Liver (tissue), 10 donors: ENCODE measurements at places on chromosomes 6 and 20.

- no peak for DNase-seq
Measured at GRCh38 chr6:119627908-119628669, 278.5 kb upstream of the MAN1A1 start.

- no peak for DNase-seq
Measured at GRCh38 chr6:126204598-126204997, 135.3 kb upstream of the CENPW start.

DNA sequence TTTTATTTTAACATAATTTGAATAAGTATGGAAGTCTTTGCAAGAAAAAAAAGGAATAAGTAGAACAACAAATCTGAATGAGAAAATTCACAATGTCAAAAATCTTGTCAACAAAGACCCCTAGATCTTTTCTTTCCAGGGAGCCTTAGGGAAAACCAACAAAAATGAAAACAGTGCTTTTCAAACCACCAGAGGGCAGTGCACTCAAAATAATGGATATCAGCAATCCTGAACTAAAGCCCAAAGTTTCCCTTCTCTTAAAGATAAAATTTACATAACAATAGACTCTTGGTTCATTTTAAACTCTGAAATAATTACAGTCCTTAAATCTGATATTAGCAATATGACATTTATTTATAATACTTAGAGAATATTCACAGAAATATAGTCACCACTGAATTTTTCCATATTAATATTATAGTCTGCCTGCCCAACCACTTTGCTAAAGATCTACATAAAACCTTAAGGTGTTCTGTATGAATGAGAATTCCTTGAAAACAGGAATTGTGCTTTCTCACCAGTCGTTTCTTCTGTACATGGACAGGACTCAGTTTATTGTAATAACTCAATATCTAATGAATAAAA, 105.3 kb upstream of the BMP5 start:
- DNase-seq = no peak

GRCh38 chr6:13156381-13156780, 172.0 kb downstream of the TBC1D7 start:
- no peak for DNase-seq

GRCh38 chr6:140921366-140922226, 1211.1 kb upstream of the GJE1 start:
- no peak for DNase-seq

DNA sequence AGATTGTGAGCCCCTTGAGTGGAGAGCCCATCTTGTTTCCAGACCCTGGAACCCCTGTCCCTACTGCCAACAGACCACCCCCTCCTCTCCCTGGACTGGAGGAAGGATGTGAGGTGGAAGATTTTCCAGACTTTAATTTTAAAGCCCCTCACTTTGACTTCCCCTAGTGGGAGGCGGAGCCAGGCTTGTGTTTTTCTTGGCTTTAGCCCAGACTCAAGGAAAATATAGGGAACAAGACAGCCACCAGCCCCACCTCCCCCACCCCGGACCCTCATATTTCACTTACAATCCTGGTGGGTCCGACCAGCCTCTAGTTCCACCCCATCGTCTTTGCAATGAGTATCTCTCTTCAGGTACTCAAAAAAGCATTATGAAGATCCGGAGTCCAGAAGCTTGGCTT, 40.8 kb downstream of the NCR2 start:
- DNase-seq = no peak

GRCh38 chr20:50580016-50580747, 70.0 kb downstream of the PTPN1 start:
- peak; percentile 78 for DNase-seq

GRCh38 chr6:49980898-49981297, 11.5 kb upstream of the DEFB113 start:
- no peak for DNase-seq

GRCh38 chr6:28490205-28490890, 25.2 kb downstream of the GPX6 start:
- no peak for DNase-seq

GRCh38 chr20:43838703-43839060, 76.0 kb upstream of the TOX2 start:
- DNase-seq = no peak

GRCh38 chr20:56755201-56755600, 126.1 kb downstream of the TFAP2C start:
- DNase-seq = no peak

- DNase-seq = no peak
Measured at GRCh38 chr20:48901326-48901725, 20.2 kb upstream of the ARFGEF2 start.

DNA sequence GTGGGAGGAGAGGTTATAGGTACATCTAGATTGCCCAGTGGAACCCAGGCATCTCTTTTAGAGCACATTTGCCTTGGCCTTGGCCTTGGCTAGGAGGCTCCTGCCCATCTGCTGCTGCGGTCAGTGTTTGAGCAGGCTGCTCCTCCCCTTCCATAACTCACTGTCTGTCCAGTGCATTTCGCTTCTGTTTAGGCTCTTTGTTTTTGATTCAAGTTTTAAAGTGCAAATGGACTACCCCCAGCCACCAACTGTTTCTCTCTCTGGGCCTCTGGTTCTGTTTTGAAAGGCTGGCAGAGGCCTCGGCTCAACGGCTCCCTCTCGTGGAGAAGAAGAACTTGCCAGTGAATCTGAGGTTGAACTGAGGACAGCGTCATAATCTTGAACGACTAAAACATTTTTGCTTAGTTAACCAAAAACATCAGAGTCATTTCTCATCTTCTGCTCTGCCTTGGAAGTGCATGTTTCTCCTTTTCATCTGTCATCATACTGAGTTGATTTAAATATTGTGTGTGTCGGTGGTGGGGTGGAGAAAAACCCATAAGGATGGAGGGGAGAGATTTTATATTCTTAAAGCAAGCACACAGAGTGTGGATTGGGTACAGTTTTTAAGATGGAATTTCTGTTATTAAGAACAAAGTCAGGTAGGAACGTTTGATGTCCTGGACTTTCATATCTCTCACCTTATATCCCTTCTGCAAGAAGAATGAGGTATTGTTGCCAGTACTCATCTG, 171.4 kb downstream of the DTNBP1 start:
- DNase-seq = peak; percentile 71

DNA sequence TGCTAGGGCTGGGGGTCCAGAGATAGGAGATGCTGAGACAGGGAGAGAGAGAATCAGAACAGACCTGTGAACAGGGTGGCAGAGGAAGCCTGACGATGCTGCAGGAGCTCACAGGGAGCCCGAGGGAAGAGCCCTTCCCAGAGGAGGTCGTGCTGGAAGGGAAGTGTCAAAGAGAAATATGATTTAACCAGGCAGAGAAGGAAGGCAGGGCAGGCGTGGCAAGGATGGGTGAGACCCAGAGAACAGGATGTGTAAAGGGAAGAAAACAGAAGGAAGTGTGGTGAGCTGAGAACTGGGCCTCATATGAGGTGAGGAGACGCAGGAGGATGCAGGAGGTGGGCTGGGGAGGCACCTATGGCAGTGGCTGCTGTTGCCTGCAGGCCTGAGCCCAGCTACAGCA, 105.6 kb downstream of the ZDHHC14 start:
- no peak for DNase-seq

DNA sequence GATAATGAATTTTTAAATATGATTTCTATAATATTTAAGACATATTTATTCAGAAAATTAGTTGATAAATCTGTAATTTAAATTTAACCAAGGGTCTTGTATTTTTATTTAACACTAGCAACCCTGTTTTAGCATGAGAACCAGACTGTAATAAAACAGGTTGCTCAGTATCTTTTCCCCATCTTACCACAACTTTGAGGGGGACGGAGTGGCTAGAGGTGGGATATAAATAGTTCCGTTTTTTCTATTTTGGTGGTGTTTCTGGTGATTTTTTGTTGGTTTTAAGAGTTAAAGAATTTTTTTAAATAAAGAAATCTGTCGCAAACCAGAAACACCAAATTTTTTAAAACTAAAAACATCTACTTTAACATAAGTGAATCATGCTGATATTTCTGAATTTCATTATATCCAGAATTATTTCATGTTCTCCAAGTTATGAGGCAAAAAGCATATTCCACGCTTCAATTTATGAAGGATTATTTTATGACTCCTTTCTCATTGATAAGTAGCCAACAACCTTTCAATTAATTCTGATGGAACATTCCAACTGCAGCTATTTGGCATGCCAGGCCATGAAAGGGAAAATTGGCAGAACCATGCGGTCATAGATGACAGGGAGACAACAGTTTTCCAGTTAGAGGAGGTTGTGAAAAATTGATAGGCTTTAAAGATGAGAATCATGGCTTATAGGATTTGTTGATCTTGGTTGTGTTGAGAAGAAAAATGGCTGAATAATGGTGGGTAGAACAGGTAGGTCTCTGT, 151.9 kb upstream of the CARMIL1 start:
- DNase-seq = no peak

GRCh38 chr6:87105823-87106222, 10.9 kb upstream of the CGA start:
- no peak for DNase-seq

DNA sequence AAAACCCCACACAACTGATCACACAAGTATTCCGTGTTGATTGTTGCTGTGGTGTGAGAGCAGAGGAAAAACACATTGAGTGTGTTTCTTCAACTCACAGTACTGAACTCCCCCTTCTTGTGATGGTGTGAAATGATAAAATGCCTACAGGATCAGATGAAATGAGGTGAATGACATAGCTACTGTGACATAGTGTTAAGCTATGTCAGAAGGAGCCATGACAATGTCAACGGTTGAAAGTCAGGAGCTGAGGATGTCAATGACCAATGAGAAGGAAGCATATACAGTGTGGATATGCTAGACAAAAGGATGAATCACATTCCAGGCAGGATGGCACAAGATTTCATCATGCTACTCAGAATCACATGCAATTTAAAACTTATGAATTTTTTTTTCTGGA, 38.8 kb downstream of the WASF1 start:
- no peak for DNase-seq

DNA sequence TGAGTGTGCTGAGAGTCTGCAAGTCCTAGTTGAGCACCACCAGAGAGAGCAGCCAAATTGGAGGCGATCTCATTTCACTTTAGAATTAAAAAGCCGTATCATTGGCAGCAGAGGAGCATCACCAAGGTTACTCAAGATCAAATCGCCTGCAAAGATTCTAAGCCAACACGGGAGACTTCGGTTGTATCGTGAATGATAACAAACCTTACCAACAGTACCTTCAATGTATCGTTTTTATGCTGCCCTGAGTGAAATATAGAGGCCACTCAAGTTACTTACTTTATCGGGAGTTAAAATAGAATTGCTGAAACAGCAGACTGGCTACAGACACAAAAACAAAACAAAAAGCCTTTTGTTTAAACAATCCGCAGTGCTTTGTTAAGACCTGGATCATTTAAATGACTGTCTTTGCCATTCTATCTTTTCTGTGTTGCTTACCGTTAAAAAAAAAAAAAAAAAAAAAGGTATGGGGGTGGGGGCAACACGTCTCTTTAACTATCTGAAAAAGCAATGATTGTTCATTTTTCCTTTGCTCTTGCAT, 14.2 kb downstream of the NHSL1 start:
- DNase-seq = no peak

GRCh38 chr6:69825904-69826303, 29.1 kb upstream of the LMBRD1 start:
- DNase-seq = no peak

GRCh38 chr20:63054681-63055240, 48.0 kb upstream of the BHLHE23 start:
- no peak for DNase-seq

DNA sequence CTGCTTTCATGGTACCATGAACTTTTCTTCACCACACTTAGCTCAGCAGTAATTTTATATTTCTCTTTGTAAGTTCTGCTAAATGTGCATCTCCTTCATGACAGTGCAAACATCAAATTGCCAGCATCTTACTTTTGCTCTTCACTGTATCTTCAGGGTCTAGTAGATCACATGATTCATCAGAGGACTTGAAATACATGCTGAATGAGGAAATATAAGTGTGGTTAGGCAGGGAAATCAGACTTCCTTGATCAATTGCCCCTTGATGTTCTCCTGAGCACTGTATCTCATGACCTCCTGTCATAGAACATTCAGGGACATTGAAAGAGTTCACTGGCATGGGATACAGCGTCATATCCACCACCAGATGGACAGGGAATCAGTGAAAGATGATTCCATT, 25.3 kb upstream of the POLR1H start:
- DNase-seq = no peak

- no peak for DNase-seq
Measured at GRCh38 chr6:42331019-42331418, 113.4 kb upstream of the MRPS10 start.

DNA sequence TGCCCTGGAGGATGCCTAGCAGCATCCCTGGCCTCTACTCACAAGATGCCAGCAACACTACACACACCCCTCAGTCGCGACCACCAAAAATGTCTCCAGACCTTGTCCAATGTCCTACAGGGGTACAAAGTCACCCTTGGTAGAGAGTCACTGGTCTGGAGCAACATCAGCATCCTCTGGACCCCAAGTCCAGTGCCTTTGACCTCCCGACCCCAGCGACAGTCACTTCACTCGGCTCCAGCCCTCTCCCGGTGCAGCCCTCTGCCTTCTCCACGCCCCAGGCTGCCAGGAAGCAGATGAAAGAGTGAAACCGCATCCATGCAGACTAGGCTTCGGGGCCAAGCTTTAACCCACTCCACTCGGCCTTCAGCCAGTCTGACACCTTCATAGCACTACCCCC, 92.0 kb upstream of the SRSF6 start:
- no peak for DNase-seq

DNA sequence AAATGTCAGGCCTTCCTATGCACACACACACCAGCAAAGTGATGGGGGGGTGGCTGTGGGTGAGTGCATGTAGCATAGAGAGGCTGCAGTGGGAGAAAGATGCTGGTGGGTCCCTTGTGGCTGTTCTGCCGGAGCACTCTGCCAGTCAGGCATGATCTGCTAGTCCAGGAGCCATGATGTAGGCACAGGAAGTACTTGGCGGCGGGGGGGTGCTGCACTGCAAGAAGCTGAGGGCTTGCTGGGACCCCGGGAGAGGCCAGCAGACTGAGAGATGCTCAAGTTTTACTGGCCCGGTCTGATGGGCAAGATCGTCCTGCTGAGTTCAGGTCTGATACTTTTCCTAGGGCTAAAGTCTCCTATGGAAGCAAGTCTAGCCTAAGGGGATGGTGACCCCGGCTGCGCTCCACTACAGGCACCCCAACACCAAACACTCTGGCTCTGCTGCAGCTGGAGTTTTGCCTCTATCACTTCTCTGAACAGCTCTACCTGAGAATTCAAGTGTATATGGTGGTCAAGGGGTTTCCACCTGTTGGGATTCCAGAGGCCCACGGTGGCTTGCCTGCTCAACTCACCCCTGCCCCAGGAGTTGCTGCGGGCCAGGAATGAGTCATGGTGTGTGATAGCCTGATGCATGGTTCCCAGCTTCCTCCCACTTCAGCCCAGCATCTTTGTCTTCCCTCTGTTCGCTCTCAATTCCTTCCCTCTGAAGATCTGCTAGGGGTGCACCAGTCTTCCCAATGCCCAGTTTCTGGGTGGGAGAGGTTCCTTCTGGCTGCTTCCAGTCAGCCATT, 971.8 kb upstream of the ADGRB3 start:
- DNase-seq = no peak

GRCh38 chr6:109877028-109878004, 100.8 kb upstream of the GPR6 start:
- DNase-seq = no peak

DNA sequence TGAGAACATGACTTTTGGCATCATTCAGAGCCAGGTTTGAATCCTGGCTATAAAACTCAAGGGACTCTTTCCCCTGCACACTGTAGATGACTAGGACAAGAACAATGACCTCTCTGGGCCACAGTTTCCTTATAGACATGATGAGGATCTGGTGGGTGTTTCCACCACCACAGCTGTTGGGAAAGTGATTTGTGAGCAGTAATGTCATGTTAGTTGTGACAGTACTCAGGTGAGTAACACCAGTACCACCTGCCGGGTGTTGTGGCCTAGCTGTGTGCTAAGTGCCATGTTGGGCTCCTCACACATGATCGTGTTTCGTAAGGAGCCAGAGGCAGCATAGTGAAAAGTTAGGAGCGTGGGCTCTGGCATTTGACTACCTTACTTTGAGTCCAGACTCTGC, 24.1 kb downstream of the HM13 start:
- no peak for DNase-seq
